ENCODE measurements at places on chromosomes 5 and 9. TPM values are rescaled to one million over a fixed set of nuclear protein-coding genes. Genes with fewer than 3 reads are reported as not detected.
A peak's percentile ranks its signal among the peaks of the same experiment; 100 is the strongest.

Gene PCA3
- not detected for total RNA-seq

Gene PSD2
- total RNA-seq = 0.28 TPM

Gene ANKRD18A
- total RNA-seq = 0.14 TPM

Gene NTRK2
- total RNA-seq = 2.1 TPM

Gene TEX48
- total RNA-seq = not detected

DNA sequence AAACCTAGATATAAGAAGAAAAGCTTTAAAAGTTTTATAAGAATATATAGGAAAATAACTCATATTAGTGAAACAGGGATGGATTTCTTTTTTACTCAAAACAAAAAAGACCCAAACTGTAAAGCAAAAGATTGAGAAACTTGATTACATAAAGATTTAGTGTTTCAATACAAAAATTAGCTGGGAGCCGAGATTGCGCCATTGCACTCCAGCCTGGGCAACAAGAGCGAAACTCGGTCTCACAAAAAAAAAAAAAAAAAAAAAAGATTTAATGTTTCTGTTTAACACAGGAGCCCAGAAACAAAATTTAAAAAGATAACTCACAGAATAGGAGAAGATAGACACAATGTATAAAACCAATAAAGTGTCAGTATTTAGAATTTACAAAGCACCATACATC, 45.2 kb downstream of the CDC14B start:
- no peaks in the 10 kb centered on the region for H3K36me3 ChIP-seq
- H3K4me3 ChIP-seq = no peak overlapping the region
- no peaks in the 10 kb centered on the region for H3K27me3 ChIP-seq
- DNase-seq = no peak

- no peaks in the 10 kb centered on the region for H3K36me3 ChIP-seq
- peaks cover 6% of the 10 kb centered on the region for H3K4me1 ChIP-seq
- DNase-seq = no peak
- H3K27me3 ChIP-seq = no peaks in the 10 kb centered on the region
- H3K27ac ChIP-seq = no peak overlapping the region
- no peak overlapping the region for H3K4me3 ChIP-seq
Measured at GRCh38 chr9:76365028-76365427, 29.2 kb downstream of the RFK start.

GRCh38 chr5:147743678-147744374, 38.7 kb downstream of the JAKMIP2 start:
- peak overlapping the region; percentile 8 for H3K27ac ChIP-seq
- H3K4me1 ChIP-seq = peaks cover 16% of the 10 kb centered on the region
- H3K4me3 ChIP-seq = no peak overlapping the region
- no peaks in the 10 kb centered on the region for H3K27me3 ChIP-seq
- no peaks in the 10 kb centered on the region for H3K36me3 ChIP-seq
- DNase-seq = no peak

DNA sequence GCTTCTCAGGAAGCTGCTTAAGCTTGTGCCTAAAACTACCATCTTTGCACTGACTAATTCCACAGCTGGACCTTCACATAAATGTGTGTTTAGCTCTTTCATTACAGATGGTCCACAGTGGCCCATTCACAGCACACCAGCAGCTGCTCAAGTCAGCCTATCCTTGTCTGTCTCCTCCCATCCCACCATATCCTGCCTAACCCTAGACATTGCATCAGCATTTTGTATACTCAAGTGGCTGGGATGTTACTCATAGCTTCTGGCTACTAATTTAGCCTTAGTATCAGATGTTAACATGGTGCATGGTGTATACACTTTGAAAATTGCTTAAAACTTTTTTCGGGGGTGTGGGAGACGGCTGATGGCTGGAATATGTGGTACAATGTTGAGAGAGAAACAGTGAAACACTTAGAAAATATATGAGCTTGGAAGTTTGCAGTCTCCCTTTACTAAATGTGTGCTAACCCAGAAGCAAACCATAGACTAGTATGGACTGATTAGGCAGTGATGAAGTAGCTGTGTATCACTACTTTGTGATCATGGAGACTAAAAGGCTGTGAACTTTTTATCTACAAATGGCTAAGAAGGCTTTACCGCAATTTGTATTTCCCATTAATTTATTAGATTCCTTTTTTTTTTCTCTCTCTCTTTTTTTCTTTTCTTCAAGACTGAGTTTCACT, 83.1 kb downstream of the JMY start:
- H3K36me3 ChIP-seq = peaks cover 93% of the 10 kb centered on the region
- no peaks in the 10 kb centered on the region for H3K4me1 ChIP-seq
- H3K27me3 ChIP-seq = no peaks in the 10 kb centered on the region
- H3K27ac ChIP-seq = no peak overlapping the region
- no peak for DNase-seq
- H3K4me3 ChIP-seq = no peak overlapping the region

DNA sequence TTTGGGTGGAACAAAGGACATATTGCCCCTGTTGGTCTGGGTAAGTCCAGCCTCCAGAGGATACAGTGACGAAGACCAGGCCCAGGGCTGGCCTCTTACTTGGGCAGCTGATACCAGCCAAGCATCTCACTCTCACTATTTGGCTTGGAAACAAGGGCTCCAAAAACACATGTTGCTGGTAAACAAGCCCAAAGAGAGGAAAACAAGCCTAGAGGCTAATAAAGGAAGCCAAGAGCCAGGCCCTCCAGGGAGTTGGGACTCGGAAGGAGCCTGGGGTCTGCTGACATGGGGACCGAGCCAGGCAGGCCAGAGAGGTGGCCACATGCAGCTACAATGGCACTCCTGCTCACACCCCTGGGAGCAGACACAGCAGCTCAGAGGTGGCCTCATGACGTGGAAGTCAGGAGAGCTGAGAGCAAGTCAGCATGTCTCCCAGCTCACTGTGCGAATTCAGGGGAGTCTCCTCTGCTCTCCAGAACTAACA, 5.7 kb downstream of the SPARC start:
- peaks cover 97% of the 10 kb centered on the region for H3K4me1 ChIP-seq
- no peaks in the 10 kb centered on the region for H3K27me3 ChIP-seq
- H3K27ac ChIP-seq = peak overlapping the region; percentile 89
- H3K36me3 ChIP-seq = no peaks in the 10 kb centered on the region

GRCh38 chr9:112858625-112859147, 32.0 kb downstream of the SLC46A2 start:
- H3K27ac ChIP-seq = no peak overlapping the region
- H3K36me3 ChIP-seq = no peaks in the 10 kb centered on the region
- H3K4me3 ChIP-seq = no peak overlapping the region
- H3K4me1 ChIP-seq = peaks cover 7% of the 10 kb centered on the region

DNA sequence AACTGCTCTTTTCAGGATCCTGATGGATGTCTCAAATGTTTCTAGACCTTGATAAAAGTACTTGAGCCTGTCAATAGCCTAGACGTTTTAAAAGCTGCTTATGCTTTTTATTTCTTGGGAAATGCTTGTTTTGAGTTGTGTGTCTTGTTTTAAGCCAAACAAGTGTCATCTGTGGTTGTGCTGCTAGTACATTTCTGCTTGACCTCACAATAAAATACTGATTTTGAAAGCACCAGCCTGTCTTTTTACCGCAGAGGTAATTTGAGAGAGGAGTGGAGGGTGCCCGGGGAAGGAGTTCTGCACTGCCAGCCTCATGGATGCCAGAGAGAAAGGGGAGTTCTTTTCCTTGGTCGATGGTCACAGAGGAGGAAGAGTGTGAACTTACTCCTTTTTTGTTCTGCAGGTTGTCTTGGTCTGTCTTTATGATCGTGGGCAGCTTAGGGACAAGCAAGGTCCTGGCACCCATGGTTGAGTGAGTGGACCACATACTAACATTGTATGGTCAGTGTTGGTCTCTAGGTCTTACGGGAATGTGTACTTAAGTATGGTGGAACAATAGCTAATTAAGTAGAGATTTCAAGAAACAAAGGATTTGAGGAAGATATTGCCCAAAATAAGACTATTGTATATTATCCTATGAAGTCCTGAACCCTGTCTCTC, 61.0 kb downstream of the TRIO start:
- H3K27ac ChIP-seq = peak overlapping the region; percentile 75
- peaks cover 89% of the 10 kb centered on the region for H3K4me1 ChIP-seq
- DNase-seq = no peak
- no peak overlapping the region for H3K4me3 ChIP-seq
- H3K36me3 ChIP-seq = no peaks in the 10 kb centered on the region

- H3K36me3 ChIP-seq = no peaks in the 10 kb centered on the region
- no peaks in the 10 kb centered on the region for H3K27me3 ChIP-seq
- H3K4me1 ChIP-seq = no peaks in the 10 kb centered on the region
- H3K27ac ChIP-seq = no peak overlapping the region
- no peak for DNase-seq
- H3K4me3 ChIP-seq = no peak overlapping the region
Measured at GRCh38 chr9:22031655-22032411, 22.7 kb upstream of the CDKN2B start.

DNA sequence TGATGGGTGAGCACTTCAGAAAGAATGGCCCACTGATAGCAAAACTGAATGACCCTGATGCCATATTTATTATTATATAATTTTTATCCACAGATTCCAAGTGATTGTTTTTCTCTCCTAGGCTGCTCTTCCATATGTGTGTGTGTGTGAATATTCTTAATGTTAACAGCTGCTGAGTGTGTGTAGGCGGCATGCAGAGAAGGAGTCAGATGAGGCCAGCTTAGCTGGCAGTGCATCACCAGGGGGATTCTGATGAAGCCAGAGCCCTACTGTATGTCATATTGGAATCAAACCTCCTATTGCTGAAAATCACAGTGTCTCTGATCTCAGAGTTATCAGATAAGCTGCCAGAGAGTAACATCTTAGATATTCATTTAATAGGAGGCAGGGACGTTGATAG, 177.1 kb downstream of the DMAC1 start:
- H3K36me3 ChIP-seq = no peaks in the 10 kb centered on the region
- DNase-seq = no peak
- no peaks in the 10 kb centered on the region for H3K4me1 ChIP-seq
- H3K27ac ChIP-seq = no peak overlapping the region

DNA sequence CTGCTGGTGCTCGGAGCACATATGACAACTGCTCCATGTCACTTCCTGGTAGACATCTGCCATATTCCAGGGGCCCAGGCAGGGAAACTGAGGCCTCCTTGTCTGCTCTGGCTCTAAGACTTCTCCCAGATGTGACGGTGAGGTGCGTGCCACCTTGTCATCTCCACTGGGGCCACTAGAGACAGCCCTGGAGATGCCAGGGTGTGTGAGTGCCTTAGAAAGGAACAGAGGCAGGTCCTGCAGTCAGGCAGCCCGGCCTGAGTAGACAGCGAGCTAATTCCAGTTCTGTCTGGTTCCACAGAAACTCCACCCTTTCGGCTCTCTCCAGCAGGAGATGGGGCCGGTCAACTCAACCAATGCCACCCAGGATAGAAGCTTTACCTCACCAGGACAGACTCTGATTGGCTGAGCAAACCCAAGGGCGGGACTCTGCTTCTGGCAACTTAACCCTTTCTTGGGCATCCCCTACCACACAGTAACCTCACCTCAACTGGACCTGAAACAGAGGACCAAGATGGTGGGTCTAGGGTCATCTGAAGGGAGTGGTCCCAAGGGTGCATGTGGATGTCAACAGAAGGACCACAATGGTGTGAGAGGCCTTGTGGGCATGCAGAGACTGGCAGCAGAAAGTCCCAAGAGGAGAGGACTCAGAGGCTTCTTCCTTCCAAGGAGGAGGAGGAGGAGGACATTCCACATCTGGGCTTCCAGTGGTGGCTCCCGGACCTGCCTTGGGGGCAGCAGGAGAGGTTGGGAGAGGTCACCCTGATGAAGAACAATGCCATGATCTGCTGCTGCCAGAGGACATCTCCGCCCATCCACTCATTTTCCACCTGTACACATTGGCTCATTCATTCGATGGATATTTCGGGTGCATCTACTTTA, 77.7 kb downstream of the RGS3 start:
- H3K4me1 ChIP-seq = no peaks in the 10 kb centered on the region
- H3K27me3 ChIP-seq = no peaks in the 10 kb centered on the region
- peak; percentile 54 for DNase-seq
- no peak overlapping the region for H3K4me3 ChIP-seq

DNA sequence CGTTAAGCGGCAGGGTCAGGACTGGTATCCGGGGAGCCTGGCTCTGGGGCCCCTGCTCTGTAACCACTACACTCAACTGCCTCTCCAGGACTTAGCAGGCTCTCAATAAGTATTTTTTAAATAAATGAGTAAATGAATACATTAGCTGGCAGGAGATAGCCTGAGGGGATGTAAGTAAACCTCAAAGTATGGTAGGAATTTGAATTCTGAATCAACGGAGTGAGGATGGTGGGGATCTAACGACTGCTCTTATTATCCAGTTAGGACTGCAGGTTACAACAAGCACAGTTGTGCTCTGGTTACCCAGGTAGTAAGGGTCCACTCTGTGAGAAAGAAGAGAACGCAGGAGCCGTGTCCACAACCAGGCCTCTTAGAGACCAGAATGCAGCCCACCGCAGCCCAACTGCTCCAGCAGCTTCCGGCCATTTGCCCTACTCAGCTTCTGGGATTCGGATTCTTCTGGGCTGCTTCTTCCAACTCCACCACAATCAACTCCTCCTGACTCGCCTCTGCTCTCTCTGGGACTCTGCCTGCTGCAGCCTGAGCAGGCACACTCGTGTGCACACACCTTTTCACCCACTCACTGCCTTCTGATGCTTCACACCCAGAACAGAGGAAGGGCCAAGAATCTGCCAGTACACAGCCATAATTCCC, 52.6 kb downstream of the MED27 start:
- DNase-seq = no peak
- H3K36me3 ChIP-seq = no peaks in the 10 kb centered on the region
- H3K4me3 ChIP-seq = no peak overlapping the region
- H3K4me1 ChIP-seq = peaks cover 13% of the 10 kb centered on the region

DNA sequence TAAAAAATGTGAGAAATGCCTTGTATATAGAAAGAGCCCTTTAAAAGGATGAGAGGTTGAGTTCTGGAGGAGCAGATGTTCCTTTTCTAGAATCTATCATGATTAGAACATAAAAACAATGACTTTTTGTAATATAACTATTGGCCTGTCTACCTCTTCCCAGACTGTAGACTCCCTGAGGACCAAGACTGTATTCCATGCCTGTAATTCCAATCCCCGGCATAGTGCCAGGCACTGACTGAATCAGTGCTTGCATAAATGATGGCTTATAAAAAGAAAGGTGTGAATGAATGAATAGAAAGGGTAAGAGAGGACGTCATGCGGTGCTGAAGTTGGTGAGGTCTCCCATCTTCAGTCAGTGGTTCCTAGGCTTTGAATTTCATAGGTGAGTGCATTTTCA, 92.6 kb upstream of the GDNF start:
- H3K36me3 ChIP-seq = no peaks in the 10 kb centered on the region
- no peaks in the 10 kb centered on the region for H3K27me3 ChIP-seq
- H3K4me3 ChIP-seq = no peak overlapping the region
- H3K4me1 ChIP-seq = no peaks in the 10 kb centered on the region
- DNase-seq = no peak
- no peak overlapping the region for H3K27ac ChIP-seq

DNA sequence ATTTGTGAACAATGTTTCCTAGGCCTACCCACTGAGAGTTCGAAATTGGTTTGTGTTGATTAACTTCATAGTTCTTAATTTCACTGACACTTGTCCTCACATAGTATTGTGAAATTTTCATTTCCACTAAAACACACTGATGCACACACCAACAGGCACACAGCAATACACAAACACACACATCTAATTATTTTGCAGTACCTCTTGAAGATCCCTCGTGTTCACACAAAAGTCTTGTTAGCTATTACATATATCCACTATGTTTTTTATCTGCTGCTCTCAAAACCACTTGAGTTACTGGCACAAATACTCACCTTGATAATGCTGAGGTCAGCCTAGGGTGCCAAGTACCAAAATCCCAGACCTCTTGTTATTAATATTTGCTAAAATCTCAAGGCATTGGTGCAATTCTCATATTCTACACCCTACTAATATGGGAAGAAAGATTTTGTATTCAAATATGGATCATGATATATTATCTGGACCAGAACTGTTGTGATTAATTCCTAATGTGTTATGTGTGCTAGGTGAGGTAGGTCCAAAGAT, 767.4 kb upstream of the CDH10 start:
- no peaks in the 10 kb centered on the region for H3K27me3 ChIP-seq
- no peak for DNase-seq
- H3K27ac ChIP-seq = no peak overlapping the region
- H3K4me1 ChIP-seq = no peaks in the 10 kb centered on the region
- no peaks in the 10 kb centered on the region for H3K36me3 ChIP-seq
